ENCODE measurements at places on chromosomes 11 and 22. TPM values are rescaled to one million over a fixed set of nuclear protein-coding genes. Genes with fewer than 3 reads are reported as not detected.

Gene RBMXL2
- not detected for polyA plus RNA-seq

Gene ALX4
- 1.6 TPM for polyA plus RNA-seq

Gene TESMIN
- polyA plus RNA-seq, result 0.31 TPM

Gene NECTIN1
- 29.8 TPM for polyA plus RNA-seq

Gene TENM4
- 11.5 TPM for polyA plus RNA-seq

Gene SCGB1C1
- 0.30 TPM for polyA plus RNA-seq
